CD4-positive, alpha-beta T cell treated with Interleukin-15 for 4 hours (primary cell): ENCODE measurements at places on chromosomes 1 and 21.
A peak's percentile ranks its signal among the peaks of the same experiment; 100 is the strongest.

- DNase-seq = no peak
Observed at GRCh38 chr1:6258675-6259074, 2.2 kb downstream of the GPR153 start.

GRCh38 chr21:45026826-45027225 is 47.6 kb upstream of the ADARB1 start:
- no peak for DNase-seq

DNA sequence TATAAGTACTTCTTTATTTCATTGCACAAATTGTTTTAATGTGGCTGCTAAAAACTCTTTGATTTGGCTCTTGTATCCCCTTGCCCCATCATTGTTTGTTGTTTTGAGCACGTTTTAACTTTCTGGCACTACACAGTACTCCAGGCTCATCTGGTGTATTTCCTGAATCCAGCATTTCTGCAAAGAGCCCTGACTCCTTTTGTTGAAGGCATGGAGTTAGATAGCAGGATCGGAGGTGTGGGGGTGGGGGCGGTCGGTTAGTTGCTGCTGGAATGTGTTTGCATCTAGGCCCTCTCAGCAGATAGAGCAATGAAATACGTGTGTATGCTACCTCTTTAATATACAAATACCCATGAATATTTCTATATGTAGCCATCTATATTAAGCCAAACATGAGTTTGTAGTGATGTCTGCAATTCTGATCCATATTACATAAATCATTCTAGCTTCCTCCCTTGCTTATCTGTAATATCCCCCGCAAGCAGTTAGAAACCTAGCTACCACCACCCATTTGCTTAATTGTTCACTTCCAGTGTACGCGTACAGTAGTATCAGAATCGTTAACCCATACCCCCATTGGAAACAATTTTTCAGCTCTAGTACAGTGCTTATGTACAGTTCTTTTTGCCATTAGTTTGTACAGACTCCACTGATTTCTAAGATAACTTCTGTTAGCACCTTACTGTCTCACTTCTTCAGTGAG is 106.0 kb downstream of the NOS1AP start:
- DNase-seq = no peak

DNA sequence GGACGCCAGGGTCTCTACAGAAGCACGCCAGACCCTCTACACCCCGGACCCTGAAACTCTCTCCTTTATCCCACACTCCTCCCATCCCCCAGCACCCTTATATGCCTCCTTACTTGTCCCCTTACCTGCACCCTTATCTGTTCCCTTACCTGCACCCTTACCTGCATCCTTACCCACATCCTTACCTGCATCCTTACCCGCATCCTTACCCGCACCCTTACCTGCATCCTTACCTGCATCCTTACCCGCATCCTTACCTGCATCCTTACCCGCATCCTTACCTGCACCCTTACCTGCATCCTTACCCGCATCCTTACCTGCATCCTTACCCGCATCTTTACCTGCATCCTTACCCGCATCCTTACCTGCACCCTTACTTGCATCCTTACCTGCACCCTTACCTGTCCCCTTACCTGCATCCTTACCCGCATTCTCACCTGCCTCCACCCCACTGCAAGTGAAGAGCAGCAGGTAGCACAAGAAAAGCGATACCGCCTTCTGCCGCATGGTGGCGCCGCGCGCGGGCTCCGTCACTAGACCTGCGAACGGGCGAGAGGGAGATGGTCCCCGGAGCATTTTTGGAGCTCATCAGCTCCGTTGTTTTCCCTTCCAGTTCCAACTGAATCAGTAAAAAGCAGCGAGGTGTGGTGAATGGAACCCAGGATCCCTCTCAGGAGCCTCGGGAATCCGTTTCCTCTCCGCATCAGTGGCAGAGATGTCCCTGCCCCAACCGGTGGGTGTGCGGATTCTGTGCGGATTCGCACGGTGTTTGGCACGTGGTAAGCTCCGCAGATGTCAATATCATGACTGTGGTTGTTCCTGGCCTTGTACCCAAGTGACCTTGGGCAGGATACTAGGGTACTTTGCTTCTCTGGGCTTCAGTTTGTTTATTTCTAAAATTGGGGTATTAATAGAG is 2.9 kb downstream of the IFI6 start:
- peak; percentile 89 for DNase-seq

GRCh38 chr1:74113333-74113732 is 84.6 kb downstream of the LRRIQ3 start:
- DNase-seq = no peak

GRCh38 chr1:232504651-232505050 is 125.3 kb downstream of the SIPA1L2 start:
- no peak for DNase-seq

DNA sequence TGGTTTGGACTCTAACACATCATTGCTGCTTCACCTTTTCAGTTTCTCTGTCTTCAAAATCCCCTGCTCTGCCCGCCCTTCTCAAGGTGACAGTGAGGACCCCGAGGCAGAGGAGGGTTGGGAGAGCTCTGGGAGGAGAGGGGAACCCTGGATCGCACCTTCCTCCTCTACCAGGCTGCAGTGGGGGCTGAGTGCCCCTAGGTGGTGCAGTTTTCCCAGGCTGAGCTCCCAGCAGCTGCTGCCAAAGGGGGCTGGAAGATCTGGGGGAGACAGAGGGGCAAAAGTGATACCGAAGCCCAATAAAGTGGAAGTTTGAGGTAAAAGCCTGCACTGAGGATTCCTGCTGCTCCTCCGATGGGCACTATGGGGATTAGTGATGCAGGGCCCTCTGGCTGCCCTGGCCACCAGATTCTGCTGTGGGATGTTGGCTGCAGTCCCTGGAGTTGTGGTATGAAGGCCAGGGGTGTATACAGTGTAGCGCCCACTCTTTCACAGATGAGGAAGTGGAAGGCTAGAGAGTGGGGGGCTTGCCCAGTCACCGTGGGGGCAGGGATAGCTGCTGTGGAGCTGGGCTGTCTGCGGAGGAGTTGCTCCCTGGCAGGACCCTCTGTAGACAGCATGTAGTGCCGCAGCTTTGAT is 40.7 kb upstream of the SCMH1 start:
- DNase-seq = peak; percentile 2

GRCh38 chr21:15063081-15063813 is 1.6 kb downstream of the NRIP1 start:
- no peak for DNase-seq

DNA sequence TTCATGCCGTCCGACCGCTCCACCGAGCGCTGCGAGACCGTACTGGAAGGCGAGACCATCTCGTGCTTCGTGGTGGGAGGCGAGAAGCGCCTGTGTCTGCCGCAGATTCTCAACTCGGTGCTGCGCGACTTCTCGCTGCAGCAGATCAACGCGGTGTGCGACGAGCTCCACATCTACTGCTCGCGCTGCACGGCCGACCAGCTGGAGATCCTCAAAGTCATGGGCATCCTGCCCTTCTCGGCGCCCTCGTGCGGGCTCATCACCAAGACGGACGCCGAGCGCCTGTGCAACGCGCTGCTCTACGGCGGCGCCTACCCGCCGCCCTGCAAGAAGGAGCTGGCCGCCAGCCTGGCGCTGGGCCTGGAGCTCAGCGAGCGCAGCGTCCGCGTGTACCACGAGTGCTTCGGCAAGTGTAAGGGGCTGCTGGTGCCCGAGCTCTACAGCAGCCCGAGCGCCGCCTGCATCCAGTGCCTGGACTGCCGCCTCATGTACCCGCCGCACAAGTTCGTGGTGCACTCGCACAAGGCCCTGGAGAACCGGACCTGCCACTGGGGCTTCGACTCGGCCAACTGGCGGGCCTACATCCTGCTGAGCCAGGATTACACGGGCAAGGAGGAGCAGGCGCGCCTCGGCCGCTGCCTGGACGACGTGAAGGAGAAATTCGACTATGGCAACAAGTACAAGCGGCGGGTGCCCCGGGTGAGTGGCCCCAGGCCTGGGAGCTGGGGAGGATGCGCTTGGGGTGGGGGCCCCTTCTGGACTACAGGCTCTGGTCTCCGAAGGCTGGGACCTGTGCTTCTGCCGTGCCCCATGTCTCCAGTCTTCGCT is 1.1 kb downstream of the SKI start:
- DNase-seq = peak; percentile 58

GRCh38 chr1:25187077-25187476 is 45.2 kb downstream of the SYF2 start:
- no peak for DNase-seq

DNA sequence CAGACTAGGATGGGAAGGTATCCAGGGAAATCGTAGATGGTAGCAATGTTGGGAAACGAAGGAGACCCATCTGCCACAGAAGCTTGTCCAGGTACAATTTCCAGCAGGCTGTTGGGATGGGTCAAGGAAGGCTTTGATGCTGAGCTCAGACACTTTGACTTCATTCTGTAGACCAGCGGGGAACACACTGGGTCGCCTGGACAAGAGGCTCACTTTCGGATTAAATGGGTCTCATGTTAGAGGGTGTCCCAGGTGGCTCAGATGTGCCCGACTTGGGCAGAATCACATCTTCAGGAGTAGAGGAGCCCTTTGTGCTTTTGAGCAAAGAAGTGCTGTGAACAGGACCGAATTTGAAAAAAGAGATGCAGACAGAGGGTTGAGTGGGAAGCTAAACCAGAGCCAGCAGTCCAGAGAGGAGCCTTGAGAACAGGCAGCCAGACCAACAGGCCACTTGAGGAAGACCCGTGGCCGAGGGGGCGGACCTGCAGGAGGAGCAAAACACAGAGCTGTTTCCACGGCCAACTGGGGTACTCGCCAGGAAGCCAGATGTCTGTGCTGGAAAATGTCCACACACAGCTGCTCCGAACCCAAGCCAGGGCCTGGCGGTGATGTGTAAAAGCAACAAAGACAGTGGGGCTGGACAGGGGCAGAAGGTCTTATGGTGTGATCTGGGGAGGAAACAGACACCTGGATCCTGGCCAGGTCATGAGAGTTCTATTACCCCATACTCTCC is 146.9 kb downstream of the AJAP1 start:
- no peak for DNase-seq

DNA sequence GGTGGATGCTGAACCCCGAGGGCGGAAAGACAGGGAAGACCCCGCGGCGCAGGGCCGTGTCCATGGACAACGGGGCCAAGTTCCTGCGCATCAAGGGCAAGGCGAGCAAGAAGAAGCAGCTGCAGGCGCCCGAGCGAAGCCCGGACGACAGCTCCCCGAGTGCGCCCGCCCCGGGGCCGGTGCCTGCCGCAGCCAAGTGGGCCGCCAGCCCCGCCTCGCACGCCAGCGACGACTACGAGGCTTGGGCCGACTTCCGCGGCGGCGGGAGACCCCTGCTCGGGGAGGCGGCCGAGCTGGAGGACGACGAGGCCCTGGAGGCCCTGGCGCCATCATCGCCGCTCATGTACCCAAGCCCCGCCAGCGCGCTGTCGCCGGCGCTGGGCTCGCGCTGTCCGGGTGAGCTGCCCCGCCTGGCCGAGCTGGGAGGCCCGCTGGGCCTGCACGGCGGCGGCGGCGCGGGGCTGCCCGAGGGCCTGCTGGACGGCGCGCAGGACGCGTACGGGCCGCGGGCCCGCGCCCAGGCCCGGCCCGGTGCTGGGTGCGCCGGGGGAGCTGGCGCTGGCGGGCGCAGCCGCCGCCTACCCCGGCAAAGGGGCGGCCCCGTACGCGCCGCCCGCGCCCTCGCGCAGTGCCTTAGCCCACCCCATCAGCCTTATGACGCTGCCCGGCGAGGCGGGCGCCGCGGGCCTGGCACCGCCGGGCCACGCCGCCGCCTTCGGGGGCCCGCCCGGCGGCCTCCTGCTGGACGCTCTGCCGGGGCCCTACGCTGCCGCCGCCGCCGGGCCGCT is 20.7 kb downstream of the FOXO6 start:
- peak; percentile 21 for DNase-seq

- DNase-seq = no peak
Observed at GRCh38 chr21:29943885-29944284, 4.1 kb upstream of the GRIK1 start.

GRCh38 chr21:31204801-31205200 is 139.3 kb downstream of the TIAM1 start:
- DNase-seq = no peak

GRCh38 chr1:152796421-152796820 is at the start of gene LCE1D:
LCE1D (plus strand) TSS chr1:152796721; CDS start chr1:152797795, 1,074 bp downstream.
- DNase-seq = no peak

GRCh38 chr1:229148041-229148671 is 122.8 kb upstream of the RAB4A start:
- DNase-seq = no peak

DNA sequence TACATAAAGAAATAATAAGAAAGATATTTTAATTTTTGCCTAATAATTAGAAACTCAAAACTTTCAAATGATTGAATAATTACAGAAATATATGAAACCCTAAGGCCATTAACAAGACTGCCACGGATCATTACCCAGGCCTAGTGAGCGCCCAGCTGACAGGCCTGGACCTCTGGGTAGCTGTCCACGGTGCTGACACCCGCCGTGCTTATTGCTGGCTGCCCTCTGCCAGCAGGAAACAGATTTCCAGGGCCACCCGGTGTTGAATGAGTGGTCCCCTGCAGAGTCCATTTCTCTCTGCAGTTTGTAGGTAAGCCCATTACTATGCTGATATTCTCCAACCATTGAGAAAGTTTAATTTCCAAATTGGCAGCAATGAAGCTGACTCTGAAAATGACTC is 254.4 kb upstream of the GJB5 start:
- DNase-seq = no peak

- DNase-seq = no peak
Observed at GRCh38 chr1:37040261-37040660, 5.9 kb upstream of the GRIK3 start.

DNA sequence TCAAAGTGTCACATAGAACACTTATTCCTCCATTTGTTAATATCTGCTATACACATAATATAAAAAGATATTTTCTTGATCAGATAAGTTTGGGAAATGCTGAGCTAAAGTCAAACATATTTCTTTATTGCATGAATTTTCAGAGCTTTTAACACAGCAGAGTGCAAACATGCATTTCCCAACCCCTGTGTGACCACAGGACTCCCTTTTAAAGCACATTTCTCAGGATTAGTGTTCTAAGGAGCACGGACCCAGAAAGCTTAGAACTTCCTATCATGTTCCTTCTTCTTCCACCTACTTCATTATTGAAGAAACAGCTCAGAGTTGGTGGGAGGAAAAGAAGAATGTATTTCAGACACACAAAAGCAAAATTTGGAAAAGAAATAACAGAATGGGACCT is 109.1 kb upstream of the CDC42BPA start:
- no peak for DNase-seq

- no peak for DNase-seq
Observed at GRCh38 chr21:46517361-46517760, 58.7 kb downstream of the DIP2A start.

GRCh38 chr21:40250514-40251294 is 383.5 kb downstream of the PCP4 start:
- DNase-seq = no peak

DNA sequence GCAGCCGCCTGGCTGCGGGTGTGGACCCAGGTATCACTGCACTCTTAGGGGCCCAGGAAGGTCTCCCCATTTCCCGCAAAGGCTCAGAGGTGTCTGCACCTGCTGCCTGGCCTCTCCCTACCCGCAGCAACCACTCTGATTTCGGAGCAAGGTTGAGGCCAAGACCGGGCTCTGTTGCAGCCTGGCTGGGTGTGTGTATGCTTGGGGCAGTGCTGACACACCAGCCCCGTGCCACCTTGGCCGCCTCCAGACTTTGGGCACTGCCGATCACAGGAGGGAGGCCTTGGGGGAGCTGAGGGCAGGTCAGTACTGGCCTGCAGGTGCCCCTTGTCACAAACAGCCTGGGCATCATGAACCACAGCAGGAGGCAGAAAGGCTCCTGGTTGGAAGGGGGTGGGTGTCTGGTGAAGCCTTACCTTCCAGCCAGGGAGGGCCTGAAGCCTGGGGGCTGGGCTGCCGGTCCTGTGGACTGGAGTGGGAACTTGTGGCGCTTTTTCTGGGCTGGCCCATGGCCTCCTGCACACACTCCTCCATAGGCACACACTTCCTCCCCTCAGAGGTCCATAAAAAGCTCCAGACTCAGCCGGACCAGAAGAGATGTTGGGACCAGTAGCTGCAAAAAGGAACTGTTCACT is 519.5 kb downstream of the RWDD3 start:
- DNase-seq = no peak

- DNase-seq = no peak
Observed at GRCh38 chr1:3662080-3662671, 9.9 kb downstream of the TP73 start.
